GM12878 (cell line): ENCODE measurements at places on chromosomes 5 and 9.

DNA sequence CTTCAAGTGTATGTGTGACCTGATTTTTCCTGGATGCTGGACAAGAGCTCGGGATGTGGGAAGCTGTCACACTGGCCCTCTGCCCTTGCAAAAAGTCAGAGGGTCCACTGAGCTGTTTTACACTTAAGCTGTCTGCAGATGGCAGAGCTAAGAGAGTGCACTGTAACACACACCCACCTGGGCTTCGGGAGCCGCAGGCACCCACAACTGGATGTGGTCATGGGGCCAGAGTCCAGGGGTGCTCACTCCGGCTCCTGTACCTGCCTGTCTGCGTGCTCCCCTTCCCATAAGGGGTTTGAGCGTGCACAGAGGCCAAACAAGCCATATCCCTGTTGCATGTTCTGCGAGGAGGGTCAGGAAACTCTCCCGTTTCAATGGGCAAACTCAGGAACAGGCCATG is 82.5 kb downstream of the LRRC70 start:
- DNase-seq = no peak

DNA sequence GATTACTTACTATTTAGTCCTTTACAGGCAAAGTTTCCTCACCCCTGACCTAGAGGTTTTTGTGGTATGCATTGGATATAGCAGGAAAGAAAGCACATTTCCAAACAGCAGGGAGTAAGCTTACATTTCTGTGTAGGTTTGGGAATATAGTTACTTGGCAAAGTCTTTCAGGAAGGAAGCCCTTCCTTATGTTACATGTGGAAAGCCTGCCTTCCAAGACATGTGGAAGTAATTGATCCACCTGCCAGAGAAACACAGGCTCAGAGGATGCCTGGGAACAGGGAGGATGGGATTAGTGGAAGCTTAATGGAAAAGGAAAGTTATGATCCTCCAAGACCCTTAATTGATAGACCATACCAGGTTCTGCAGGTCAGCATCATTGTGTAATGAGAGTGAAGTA is 87.3 kb upstream of the PPP1R2B start:
- no peak for DNase-seq

DNA sequence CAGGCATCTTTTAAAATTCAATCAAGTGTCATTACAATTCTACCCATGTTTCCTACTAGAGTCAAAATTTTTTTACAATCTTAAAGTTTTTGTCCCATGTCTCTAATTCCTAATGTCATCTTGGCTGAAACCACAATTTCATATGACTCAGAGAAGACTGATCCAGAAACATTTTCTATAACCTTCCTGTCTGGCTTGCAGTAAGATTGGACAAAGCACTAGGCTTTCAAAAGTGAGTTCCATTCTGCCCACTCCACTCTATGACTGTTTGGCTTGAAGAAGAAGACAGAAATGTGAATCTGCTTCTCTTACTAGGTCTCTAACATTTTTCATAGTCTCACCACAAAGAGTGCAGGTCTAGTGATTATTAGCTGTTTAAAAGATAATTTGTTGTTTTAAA is 88.8 kb downstream of the NR3C1 start:
- no peak for DNase-seq

DNA sequence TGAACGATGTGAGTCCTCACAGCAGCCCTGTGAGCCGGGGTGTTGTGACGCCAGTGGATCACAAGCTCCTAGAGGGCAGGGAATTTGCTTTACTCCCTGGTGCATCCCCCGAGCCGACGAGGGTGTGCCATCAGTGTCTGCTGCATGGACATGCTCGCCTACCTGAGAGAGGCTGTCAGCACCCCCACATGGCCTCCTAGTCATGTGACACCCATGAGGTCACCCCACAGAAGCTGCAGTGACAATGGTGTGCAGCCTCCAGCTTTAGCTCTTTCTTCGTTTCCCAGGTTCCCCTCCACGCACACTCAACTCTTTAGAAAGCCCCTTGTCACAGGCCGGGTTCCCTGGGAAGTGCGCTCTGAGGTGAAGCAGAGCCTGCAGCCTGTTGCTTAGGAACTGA is 19.8 kb upstream of the GABBR2 start:
- no peak for DNase-seq

GRCh38 chr9:89207026-89207425 is 28.4 kb upstream of the SHC3 start:
- no peak for DNase-seq

- DNase-seq = no peak
These were observed 19.1 kb upstream of the SLC9A3 start for GRCh38 chr5:543351-543750.

GRCh38 chr9:107755246-107755645 is 265.7 kb upstream of the KLF4 start:
- DNase-seq = no peak

DNA sequence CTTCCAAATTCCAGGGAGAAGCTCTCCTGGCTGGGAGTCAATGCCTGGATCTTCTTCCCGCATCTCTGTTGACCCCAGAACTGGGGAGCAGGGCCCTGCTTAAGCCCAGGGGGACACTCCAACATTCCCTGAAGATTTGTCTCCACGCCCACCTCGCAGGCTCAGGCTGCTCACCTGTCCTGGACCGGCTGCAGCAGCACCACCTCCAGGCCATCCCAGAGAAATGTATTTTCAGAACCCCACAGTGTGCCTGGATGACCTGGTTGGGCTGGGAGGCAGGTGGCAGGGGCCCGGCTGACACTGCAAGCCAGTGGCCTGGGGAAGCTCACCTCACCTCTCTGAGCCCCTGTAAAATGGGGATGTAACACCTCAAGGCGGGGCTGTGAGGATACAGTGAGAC is 27.1 kb upstream of the ZBTB43 start:
- DNase-seq = no peak

- DNase-seq = no peak
These were observed 113.3 kb upstream of the SLC1A3 start for GRCh38 chr5:36492984-36493654.
